NCI-H446 treated with DMSO at 0.1 percent for 48 hours (cell line): ENCODE measurements at places on chromosomes 6 and 20.

GRCh38 chr6:155646443-155646842, 190.8 kb upstream of the NOX3 start:
- no peak for DNase-seq

DNA sequence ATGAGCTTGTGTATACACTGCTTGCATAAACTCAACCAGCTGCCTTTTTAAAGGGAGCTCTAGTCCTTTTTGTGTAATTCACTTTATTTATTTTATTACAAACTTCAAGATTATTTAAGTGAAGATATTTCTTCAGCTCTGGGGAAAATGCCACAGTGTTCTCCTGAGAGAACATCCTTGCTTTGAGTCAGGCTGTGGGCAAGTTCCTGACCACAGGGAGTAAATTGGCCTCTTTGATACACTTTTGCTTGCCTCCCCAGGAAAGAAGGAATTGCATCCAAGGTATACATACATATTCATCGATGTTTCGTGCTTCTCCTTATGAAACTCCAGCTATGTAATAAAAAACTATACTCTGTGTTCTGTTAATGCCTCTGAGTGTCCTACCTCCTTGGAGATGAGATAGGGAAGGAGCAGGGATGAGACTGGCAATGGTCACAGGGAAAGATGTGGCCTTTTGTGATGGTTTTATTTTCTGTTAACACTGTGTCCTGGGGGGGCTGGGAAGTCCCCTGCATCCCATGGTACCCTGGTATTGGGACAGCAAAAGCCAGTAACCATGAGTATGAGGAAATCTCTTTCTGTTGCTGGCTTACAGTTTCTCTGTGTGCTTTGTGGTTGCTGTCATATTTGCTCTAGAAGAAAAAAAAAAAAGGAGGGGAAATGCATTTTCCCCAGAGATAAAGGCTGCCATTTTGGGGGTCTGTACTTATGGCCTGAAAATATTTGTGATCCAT, 15.3 kb downstream of the TNFAIP3 start:
- DNase-seq: no peak

GRCh38 chr20:37243076-37243936, 18.3 kb downstream of the GHRH start:
- no peak for DNase-seq

DNA sequence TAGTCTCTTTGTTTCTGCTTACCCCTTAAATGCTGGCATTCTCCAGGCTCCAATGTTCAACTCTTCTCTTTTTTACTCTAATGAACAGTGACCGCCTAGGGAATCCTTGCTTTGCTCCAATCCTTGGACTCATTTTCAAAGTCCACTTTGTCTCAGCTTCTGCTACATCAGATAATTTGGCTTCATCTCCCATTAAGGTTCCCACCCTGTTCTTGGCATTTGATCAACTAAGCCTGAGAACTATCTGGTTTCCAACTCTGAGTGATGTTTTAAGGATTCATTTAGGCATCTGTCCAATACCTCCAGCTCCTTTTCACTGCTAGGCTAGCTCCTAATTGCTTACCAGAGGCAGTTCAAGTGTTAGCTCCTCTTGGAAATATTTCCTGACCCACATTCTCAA, 64.9 kb downstream of the ME1 start:
- DNase-seq: peak; percentile 92
